ENCODE measurements at places on chromosomes 7 and 10. TPM values are rescaled to one million over a fixed set of nuclear protein-coding genes. Genes with fewer than 3 reads are reported as not detected.

- H3K27ac ChIP-seq: no peak overlapping the region
- no peaks in the 10 kb centered on the region for H3K27me3 ChIP-seq
- no peak overlapping the region for H3K4me3 ChIP-seq
- no peaks in the 10 kb centered on the region for H3K4me1 ChIP-seq
- DNase-seq: no peak
Observed at GRCh38 chr7:19575909-19576557, 132.8 kb downstream of the POLR1F start.

- no peak overlapping the region for H3K27ac ChIP-seq
- H3K36me3 ChIP-seq: no peaks in the 10 kb centered on the region
Observed at GRCh38 chr7:11524476-11525397, 307.3 kb downstream of the THSD7A start.

DNA sequence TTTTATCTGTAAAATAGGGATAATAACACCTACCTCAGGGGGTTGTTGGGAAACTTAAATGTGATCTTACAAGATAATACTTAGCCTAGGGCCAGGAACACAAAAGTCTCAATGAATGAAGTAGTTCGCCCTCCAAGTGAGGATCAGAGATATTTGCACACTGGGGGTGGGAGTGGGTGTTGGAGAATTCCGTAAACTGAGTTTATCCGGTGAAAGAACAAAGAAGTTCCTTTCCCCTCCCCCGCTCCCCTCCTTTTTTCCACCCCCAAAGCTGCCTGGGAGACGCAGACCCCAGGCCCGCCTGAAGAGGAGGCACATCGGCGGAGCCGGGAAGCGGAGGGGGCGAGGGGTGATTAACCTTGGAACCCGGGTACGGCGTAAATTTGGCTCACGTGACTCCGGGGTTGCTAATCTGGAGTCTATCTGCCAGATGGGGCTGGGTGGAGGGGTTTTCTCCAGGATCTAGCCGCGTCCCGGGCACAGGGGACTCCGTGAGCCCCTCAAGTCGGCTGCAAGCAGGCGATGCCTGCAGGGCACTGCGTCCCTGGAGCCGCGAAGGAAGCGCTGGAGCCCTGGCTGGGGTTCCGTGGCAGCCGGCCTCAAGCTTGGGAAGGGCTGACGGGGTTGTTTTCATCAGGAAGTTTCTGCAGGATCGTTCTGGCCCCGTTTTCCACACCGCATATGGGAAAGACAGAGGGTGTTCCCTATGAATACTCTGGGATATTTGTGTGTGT, 1.4 kb upstream of the PODXL start:
- H3K4me3 ChIP-seq: peak overlapping the region; percentile 29
- no peak overlapping the region for H3K27ac ChIP-seq
- peaks cover 18% of the 10 kb centered on the region for H3K4me1 ChIP-seq
- H3K36me3 ChIP-seq: no peaks in the 10 kb centered on the region
- DNase-seq: peak; percentile 48
- no peaks in the 10 kb centered on the region for H3K27me3 ChIP-seq

- H3K4me1 ChIP-seq: peaks cover 42% of the 10 kb centered on the region
- peak; percentile 84 for DNase-seq
- no peak overlapping the region for H3K4me3 ChIP-seq
- no peaks in the 10 kb centered on the region for H3K36me3 ChIP-seq
Observed at GRCh38 chr7:30898411-30898810, 13.2 kb upstream of the AQP1 start.

The COBL gene
- total RNA-seq: 12.3 TPM

The EBF3 gene
- 7.6 TPM for total RNA-seq

DNA sequence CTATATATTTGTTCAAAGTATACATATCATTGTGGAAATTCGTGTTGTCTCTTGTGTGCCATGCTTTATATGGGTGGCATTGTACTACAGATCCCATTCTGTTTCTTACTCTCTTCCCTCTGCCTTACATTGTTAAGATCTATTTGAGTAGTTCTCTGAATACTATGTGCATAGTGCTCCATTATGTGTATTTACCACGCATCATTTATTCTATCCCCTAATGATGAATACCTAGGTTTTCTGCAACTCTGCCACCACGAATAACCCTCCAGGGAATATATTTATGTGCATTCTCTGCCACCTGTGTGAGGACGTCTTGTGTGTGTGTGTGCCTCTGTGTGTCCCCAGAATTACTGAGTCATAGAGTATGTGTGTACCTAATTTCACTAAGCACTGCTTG, 431.2 kb upstream of the C7orf33 start:
- H3K4me3 ChIP-seq: no peak overlapping the region
- no peak for DNase-seq
- H3K4me1 ChIP-seq: peaks cover 7% of the 10 kb centered on the region
- H3K27ac ChIP-seq: no peak overlapping the region
- H3K36me3 ChIP-seq: no peaks in the 10 kb centered on the region

The OR2A1 gene
- total RNA-seq: not detected

GRCh38 chr10:7014721-7015120, 396.1 kb downstream of the SFMBT2 start:
- H3K27ac ChIP-seq: no peak overlapping the region
- H3K4me1 ChIP-seq: no peaks in the 10 kb centered on the region
- no peak overlapping the region for H3K4me3 ChIP-seq
- DNase-seq: no peak
- no peaks in the 10 kb centered on the region for H3K36me3 ChIP-seq
- no peaks in the 10 kb centered on the region for H3K27me3 ChIP-seq

DNA sequence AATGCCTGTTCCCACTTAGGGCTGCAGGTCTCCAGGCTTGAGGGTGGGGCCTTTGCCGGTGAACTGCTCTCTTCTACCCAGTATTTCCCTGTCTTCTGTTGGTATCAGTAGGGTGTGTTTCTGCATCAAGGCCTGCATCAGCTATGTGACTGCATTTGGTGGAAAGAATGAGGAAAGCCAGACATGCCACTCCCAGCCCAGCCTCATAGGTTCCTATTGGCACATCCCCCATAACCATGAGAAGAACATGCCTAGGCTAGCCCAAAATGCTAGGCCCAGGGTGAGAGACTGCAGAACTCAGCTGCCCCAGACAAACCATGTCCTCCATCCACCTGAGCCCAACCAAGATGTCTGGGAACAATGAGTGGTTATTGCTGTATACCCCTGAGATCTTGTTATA, 380.3 kb upstream of the ADARB2 start:
- no peak overlapping the region for H3K4me3 ChIP-seq
- no peaks in the 10 kb centered on the region for H3K4me1 ChIP-seq
- no peaks in the 10 kb centered on the region for H3K36me3 ChIP-seq

The AQP1 gene
- total RNA-seq: 15.2 TPM

The NPFFR1 gene
- 6.6 TPM for total RNA-seq

The RELN gene
- 3.8 TPM for total RNA-seq

DNA sequence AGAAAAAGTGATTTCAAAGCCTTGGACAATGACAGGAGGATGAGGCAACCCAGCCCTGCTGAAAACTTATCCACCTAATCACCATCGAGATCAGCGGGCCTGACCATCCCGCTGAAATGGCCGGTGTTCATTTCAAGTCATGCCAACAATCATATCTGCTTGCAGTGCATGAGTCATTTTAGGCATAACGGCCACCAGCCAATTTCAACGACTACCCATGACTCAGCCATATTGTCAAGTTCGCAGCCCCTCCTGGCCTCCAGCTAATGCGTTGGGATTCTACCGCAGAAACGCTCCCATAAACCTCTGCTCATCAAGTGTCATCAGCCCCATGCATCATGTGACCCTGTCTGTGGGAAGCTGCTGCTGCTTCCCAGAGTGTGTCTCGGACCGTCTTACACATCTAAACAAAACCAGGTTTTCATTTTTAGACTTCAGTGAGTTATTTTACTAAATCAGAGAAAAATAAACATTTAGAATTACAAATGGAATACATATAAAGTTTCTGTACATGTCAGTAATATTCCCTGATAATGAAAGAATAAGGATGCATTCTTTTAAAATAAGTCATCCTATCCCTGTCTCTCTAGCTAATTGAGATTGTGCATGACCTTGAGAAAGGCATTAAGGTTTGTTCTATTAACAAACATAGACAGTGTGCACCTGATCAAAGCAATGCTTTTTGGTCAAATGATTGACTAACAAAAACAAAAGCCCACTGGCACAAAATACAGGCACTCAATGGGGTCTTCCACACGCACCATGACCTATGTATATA, 188.9 kb downstream of the ADAM12 start:
- no peak for DNase-seq
- H3K4me3 ChIP-seq: no peak overlapping the region
- H3K4me1 ChIP-seq: no peaks in the 10 kb centered on the region
- no peaks in the 10 kb centered on the region for H3K36me3 ChIP-seq
- H3K27ac ChIP-seq: no peak overlapping the region

GRCh38 chr10:20105931-20106330, 289.7 kb downstream of the PLXDC2 start:
- no peak overlapping the region for H3K4me3 ChIP-seq
- DNase-seq: no peak
- H3K4me1 ChIP-seq: peaks cover 10% of the 10 kb centered on the region
- H3K27me3 ChIP-seq: no peaks in the 10 kb centered on the region

The PDK4 gene
- 29.6 TPM for total RNA-seq

DNA sequence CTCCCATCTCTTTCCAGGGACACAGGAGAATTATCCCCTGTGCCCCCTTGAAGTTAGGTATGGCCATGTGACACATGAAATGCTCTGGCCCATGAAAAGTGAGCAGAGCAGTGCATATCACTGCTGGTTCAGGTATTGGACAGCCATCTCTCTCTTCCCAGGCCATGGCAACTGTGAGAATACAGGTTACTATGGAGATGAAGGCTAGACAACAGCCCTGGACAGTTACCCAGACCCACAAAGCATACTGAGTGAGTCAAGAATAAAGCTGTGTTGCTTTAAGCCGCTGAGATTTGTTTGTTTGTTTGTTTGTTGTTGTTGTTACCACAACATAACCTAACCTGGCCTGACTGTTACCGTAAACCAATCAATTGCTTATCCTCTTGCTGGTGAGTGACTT, 722.3 kb downstream of the KCNMA1 start:
- H3K36me3 ChIP-seq: no peaks in the 10 kb centered on the region
- H3K27ac ChIP-seq: no peak overlapping the region
- no peaks in the 10 kb centered on the region for H3K27me3 ChIP-seq
- no peaks in the 10 kb centered on the region for H3K4me1 ChIP-seq

GRCh38 chr10:34627741-34628140, 187.4 kb downstream of the PARD3 start:
- DNase-seq: no peak
- H3K36me3 ChIP-seq: no peaks in the 10 kb centered on the region
- no peaks in the 10 kb centered on the region for H3K4me1 ChIP-seq
- no peak overlapping the region for H3K4me3 ChIP-seq
- no peak overlapping the region for H3K27ac ChIP-seq

DNA sequence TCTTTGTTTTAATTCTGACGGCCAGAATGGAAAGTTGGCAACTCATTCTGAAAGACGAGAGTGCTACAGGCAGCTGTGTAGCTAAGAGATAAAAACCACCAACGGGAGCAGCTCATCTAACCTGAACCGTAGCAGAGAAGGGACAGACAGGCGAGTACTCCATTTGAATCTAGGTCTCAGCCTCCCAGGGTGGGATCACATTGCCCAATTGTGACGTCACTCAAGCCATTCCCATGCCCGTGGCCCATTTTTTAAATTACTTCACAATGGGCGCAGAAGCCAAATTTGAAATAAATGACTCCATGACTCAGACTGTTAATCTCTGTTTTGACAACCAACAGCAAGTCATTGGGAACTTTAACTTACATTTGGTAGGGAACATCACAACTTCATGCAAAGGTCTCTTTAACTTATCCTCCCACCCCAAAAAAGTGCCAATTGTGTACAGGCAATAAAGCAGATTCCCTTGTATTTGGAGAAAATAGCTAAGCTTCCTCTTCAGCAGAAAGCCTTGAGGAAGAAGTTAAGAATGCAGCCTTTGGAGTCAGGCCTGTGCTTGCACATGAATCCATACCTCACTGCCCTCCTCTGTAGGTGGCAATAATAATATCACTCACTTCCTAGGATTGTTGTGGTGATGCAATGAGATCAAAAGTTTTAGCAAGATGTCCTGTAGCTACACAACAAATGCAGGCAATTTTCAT, 93.2 kb upstream of the KIF5B start:
- no peak overlapping the region for H3K4me3 ChIP-seq
- H3K27me3 ChIP-seq: no peaks in the 10 kb centered on the region
- no peak overlapping the region for H3K27ac ChIP-seq

The NPSR1 gene
- total RNA-seq: 0.25 TPM

The NXPH1 gene
- total RNA-seq: 0.24 TPM

DNA sequence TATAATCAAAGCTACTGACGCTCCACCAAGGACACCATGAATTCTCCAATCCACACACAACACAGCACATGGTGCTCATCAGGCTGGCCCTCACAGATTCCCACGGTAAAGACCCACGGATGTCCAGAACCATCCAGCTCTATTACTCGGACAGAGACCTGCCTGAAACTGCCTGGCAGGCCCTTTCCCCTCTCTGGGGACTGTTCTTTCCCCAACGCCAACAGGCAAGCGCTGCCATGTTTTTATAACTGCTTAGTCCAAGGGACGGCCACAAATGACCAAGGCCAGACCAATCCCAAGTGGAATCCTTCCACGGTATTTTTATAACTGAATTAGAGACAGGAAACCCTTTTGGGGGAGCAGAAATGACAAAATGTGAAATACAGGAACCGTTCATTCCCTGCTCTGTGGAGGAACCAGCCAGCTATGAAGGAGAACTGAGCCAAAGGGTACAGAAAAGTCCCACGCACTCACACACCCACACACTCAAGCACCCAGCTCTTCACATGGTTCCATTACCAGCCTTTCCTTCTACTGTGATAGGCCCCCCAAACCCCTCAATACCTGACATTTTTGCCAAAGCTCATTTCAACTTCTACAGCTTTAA, 4.1 kb downstream of the PIP4K2A start:
- H3K27me3 ChIP-seq: no peaks in the 10 kb centered on the region
- DNase-seq: no peak
- no peaks in the 10 kb centered on the region for H3K36me3 ChIP-seq
- peaks cover 3% of the 10 kb centered on the region for H3K4me1 ChIP-seq
- no peak overlapping the region for H3K4me3 ChIP-seq

DNA sequence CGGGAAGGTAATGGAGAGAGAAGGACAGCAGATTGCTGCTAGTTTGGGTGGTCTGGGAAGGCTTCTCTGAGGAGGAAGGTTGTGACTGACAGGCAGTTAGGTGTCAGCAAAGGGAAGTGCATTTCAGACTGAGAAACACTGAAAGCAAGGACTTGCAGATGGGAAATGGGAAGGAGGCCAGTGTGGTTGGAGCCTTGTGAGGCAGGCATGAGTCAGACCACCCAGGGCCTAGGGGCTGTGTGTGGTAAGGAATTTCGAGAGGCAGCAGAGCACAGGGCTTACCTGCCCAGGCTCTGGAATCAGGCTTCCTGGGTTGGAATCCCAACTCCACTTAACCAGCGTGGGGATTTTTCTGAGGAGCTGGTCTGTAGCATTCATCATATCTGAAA, 53.5 kb downstream of the NRF1 start:
- no peaks in the 10 kb centered on the region for H3K36me3 ChIP-seq
- DNase-seq: no peak
- H3K4me1 ChIP-seq: peaks cover 5% of the 10 kb centered on the region
- H3K27me3 ChIP-seq: no peaks in the 10 kb centered on the region
- no peak overlapping the region for H3K27ac ChIP-seq
- no peak overlapping the region for H3K4me3 ChIP-seq
